ENCODE measurements at places on chromosomes 16 and 17.

DNA sequence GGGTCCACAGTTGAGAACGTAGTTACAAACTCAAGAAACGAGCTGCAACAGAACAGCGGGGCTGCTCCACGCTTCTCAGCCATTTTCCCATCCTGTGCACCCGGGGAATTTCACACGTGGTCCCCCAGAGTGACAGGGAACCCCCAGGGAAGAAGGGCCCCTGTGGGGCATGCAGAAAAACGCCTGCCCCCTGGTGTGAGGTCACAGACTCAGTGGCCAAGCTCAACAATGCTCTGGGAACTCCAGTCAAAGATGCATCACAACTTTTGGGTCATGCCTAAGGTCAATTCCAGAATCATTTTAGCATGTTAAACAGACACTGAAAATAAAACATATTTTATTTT, 115.4 kb downstream of the ZNF778 start:
- peaks cover 33% of the 10 kb centered on the region for H3K4me1 ChIP-seq
- no peaks in the 10 kb centered on the region for H3K27me3 ChIP-seq
- no peak for DNase-seq

DNA sequence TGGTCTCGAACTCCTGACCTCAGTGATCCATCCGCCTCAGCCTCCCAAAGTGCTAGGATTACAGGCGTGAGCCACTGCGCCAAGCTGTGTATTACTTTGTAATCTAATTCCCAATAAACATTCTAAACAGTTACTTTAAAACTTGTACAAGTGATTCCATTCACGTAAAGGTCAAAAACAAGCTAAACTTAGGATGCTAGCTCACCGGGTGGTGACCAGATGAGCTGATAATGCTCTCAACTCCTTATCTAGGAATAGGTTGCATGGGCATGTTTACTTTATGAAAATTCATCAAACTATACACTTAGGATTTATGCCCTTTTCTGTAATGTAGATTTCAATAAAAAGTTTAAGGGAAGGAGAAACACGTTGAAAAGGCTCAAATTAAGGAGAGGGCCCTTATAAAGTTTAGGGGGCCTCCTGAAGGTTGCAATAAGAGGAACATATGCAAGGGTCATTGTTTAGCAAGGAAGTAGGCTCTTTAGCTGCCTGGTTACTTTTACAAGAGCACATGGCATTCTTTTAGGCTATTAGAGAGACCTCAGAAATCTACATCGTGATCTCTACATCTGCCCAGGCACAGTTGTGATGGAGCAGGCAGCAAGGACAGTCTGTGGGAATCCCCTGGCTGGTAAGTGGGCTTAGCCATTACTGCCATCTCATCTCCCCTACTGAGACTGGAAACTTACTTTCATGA, 13.3 kb downstream of the CDR2 start:
- peaks cover 10% of the 10 kb centered on the region for H3K4me1 ChIP-seq
- DNase-seq: no peak
- H3K4me3 ChIP-seq: no peak overlapping the region
- no peaks in the 10 kb centered on the region for H3K27me3 ChIP-seq
- peaks cover 25% of the 10 kb centered on the region for H3K36me3 ChIP-seq

- peak overlapping the region; percentile 18 for H3K27ac ChIP-seq
- H3K4me1 ChIP-seq: peaks cover 16% of the 10 kb centered on the region
- H3K36me3 ChIP-seq: no peaks in the 10 kb centered on the region
- H3K27me3 ChIP-seq: peaks cover 66% of the 10 kb centered on the region
- H3K4me3 ChIP-seq: peak overlapping the region; percentile 69
Observed at GRCh38 chr16:14301169-14302030, 230.3 kb downstream of the MRTFB start.

DNA sequence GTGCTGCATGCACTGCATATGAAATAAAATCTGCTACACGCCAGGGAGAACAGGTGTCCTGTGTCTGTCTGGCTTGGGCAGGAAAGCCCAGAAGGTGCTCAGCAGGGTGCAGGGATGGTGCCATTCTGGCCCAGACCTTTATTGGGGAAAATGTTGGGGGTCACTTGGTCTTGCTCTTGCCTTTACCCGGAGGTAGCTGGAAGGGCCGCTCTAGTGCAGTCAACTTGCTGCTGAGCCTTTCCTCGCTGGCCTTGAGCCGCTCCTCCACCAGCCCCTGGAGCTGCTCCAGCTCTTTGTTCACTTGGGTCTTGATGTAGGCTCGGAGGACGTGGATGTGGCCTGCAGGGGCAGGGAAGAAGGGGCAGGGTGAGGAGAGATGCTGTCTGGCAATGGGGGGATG, 4.5 kb downstream of the CFAP119 start:
- H3K36me3 ChIP-seq: peaks cover 12% of the 10 kb centered on the region
- no peak for DNase-seq
- H3K27ac ChIP-seq: no peak overlapping the region
- no peaks in the 10 kb centered on the region for H3K27me3 ChIP-seq
- peaks cover 9% of the 10 kb centered on the region for H3K4me1 ChIP-seq

- no peak for DNase-seq
- peaks cover 7% of the 10 kb centered on the region for H3K27me3 ChIP-seq
- no peaks in the 10 kb centered on the region for H3K4me1 ChIP-seq
- H3K4me3 ChIP-seq: no peak overlapping the region
- H3K27ac ChIP-seq: no peak overlapping the region
Observed at GRCh38 chr16:82522026-82522425, 104.7 kb upstream of the CDH13 start.

DNA sequence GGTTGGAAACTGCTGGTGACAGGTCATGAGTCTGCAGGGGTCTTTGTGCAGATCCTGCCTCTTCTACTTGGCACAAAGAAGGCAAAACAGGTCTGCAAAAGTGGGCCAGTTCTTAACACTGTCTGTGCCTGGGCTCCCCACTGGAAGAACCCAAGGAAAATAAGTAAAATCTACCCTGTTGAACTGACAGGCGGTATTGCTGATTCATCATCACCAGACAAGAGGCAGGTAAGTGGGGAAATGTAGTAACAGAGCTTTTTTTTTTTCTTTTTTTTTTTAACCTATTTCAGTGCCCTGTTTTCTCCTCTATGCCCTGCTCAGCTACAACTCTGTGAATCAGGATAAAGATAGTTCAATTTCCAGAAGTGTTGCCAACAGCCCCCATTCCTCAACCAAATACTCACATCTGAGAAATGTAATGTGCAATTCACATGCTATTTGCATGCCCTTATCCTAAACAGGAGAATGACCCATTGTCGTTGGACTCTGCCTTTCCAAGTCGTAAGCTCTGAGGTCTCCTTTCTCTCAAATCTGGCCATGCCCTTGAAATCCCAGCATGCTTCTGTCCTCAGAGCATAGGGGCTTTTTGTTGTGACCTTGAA, 237.0 kb downstream of the SOX9 start:
- no peak overlapping the region for H3K4me3 ChIP-seq
- no peaks in the 10 kb centered on the region for H3K27me3 ChIP-seq
- peaks cover 31% of the 10 kb centered on the region for H3K4me1 ChIP-seq
- H3K27ac ChIP-seq: no peak overlapping the region
- peaks cover 2% of the 10 kb centered on the region for H3K36me3 ChIP-seq
- no peak for DNase-seq

GRCh38 chr17:78645421-78646295, 68.5 kb upstream of the DNAH17 start:
- no peaks in the 10 kb centered on the region for H3K27me3 ChIP-seq
- peaks cover 15% of the 10 kb centered on the region for H3K4me1 ChIP-seq
- H3K36me3 ChIP-seq: no peaks in the 10 kb centered on the region
- no peak for DNase-seq
- no peak overlapping the region for H3K4me3 ChIP-seq
- H3K27ac ChIP-seq: no peak overlapping the region

DNA sequence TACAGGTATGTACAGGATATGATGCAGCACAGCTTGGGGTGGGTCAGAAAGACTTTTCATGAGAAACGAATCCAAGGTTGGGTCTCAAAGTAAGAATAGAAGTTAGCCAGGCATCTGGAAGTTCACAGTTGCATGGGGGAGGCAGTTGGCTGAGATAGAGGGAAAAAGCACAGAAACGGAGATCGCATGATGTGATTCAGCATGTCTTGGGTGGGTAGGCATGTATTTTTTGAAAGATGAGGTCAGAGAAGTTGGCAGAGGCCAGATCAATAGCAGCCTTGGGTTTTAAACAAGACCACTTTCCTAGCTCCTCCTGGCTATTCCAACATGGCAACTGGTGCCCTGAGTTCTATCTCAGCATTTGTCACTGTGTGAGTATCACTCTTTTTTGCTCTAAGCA, 67.2 kb downstream of the PCTP start:
- DNase-seq: no peak
- H3K4me3 ChIP-seq: no peak overlapping the region
- no peaks in the 10 kb centered on the region for H3K36me3 ChIP-seq
- peaks cover 1% of the 10 kb centered on the region for H3K4me1 ChIP-seq

- no peaks in the 10 kb centered on the region for H3K4me1 ChIP-seq
- peaks cover 11% of the 10 kb centered on the region for H3K27me3 ChIP-seq
- H3K36me3 ChIP-seq: no peaks in the 10 kb centered on the region
- H3K27ac ChIP-seq: no peak overlapping the region
Observed at GRCh38 chr17:56269556-56270389, 116.5 kb downstream of the ANKFN1 start.

GRCh38 chr17:49434821-49435670, 20.4 kb upstream of the PHB1 start:
- H3K27ac ChIP-seq: no peak overlapping the region
- no peak for DNase-seq
- no peaks in the 10 kb centered on the region for H3K36me3 ChIP-seq
- H3K4me1 ChIP-seq: peaks cover 25% of the 10 kb centered on the region
- peaks cover 34% of the 10 kb centered on the region for H3K27me3 ChIP-seq

DNA sequence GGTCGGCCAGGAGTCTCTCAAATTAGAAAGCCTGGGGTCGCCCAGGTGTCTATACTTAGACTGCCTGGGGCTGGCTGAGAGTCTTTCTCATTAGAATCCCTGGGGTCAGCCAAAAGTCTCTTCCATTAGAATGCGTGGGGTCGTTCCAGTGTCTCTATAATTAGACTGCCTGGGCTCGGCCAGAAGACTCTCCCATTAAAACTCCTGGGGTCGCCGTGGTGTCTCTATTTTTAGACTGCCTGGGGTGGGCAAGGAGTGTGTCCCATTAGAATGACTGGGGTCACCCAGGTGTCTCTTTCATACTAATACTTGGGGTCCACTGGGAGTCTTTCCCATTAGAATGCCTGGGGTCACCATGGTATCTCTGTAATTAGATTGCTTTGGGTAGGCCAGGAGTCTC, 2227.7 kb downstream of the TP53TG3F start:
- H3K36me3 ChIP-seq: no peaks in the 10 kb centered on the region
- H3K4me1 ChIP-seq: no peaks in the 10 kb centered on the region
- DNase-seq: no peak
- H3K27me3 ChIP-seq: no peaks in the 10 kb centered on the region

DNA sequence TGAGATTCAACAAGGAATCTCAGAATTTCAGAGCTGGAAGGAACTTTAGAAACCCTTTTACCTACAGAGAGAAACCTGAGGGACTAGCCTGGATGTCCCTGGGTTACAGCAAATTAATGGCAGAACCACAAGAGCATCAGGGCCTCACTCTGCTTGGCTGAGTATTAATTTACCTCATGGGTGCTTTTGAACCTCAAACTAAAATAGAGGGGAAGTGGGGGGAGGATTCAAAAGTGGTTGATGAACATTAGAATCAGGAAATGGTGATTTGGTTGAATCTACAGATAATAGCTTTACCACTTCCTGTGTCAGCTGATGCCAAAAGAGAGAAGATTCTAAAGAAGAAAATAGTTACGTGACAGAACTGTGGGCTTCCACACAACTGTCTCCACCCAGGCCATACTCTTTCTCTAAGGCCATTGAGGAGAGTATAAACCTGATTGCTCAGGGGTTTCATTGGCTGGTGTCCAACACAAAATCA, 11.3 kb upstream of the SKAP1 start:
- H3K36me3 ChIP-seq: no peaks in the 10 kb centered on the region
- peaks cover 35% of the 10 kb centered on the region for H3K4me1 ChIP-seq
- H3K4me3 ChIP-seq: no peak overlapping the region
- no peak overlapping the region for H3K27ac ChIP-seq
- H3K27me3 ChIP-seq: peaks cover 7% of the 10 kb centered on the region
- DNase-seq: no peak

- H3K4me3 ChIP-seq: peak overlapping the region; percentile 95
- peak; percentile 46 for DNase-seq
Observed at GRCh38 chr16:53435066-53435688, 906 bp downstream of the RBL2 start.

GRCh38 chr17:14746822-14747602, 446.1 kb downstream of the HS3ST3B1 start:
- H3K36me3 ChIP-seq: no peaks in the 10 kb centered on the region
- H3K27me3 ChIP-seq: no peaks in the 10 kb centered on the region
- no peak overlapping the region for H3K4me3 ChIP-seq
- peaks cover 2% of the 10 kb centered on the region for H3K4me1 ChIP-seq

GRCh38 chr16:35431829-35432663, 1972.6 kb downstream of the TP53TG3F start:
- H3K27me3 ChIP-seq: no peaks in the 10 kb centered on the region
- DNase-seq: no peak
- no peak overlapping the region for H3K4me3 ChIP-seq

GRCh38 chr16:11852092-11852809, 909 bp upstream of the RSL1D1 start:
- DNase-seq: no peak
- peak overlapping the region; percentile 99 for H3K27ac ChIP-seq
- no peaks in the 10 kb centered on the region for H3K27me3 ChIP-seq
- H3K36me3 ChIP-seq: peaks cover 5% of the 10 kb centered on the region

DNA sequence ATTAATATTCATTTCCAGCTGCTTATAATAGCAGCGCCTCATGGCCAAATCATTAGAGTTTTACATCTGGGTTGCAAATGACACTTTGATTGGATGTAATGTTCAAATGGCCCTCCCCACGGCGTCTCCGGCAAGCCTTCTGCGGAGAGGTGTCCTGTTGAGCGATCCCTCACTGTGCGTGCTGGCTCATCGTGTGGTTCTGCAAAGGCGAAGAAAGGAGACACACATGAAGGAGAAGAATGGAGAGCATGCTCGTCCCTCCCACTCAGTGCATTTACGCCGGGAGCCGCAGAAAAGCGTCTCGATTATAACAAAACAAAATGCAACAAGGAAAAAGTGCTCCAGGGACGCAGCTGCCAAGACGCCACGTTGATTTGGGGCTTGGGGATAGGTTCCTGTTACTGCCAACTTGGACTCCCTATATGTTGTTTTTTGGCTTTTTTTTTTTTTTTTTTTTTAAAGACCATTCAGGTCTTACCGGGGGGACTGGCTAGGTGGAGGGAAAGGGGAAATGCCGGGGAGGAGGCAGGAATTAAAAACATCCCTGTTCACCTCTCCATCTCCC, 117.6 kb downstream of the C16orf78 start:
- DNase-seq: no peak
- H3K4me3 ChIP-seq: no peak overlapping the region
- peaks cover 3% of the 10 kb centered on the region for H3K27me3 ChIP-seq
- H3K27ac ChIP-seq: no peak overlapping the region
- H3K4me1 ChIP-seq: peaks cover 2% of the 10 kb centered on the region
- H3K36me3 ChIP-seq: no peaks in the 10 kb centered on the region

GRCh38 chr17:82116246-82116645, 18.2 kb upstream of the FASN start:
- peaks cover 5% of the 10 kb centered on the region for H3K36me3 ChIP-seq
- H3K4me1 ChIP-seq: peaks cover 23% of the 10 kb centered on the region
- H3K27me3 ChIP-seq: no peaks in the 10 kb centered on the region
- H3K27ac ChIP-seq: no peak overlapping the region

DNA sequence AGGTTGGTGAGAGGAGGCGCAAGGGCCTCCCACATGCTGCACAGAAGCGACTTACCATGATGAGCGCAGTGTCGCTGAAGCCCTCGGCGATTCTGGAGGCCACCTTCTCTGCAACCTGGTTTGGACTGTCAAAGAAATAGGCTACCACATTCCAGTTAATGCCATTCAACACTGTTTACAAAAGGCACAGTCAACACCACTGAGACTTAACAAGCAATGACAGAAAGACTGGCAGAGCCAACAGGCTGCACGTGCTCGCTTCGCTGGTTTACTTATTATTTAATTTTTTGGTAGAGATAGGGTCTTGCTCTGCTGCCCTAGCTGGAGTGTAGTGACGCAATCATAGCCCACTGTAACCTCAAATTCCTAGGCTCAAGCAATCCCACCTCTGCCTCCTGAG, 18.2 kb downstream of the EMC8 start:
- H3K4me3 ChIP-seq: no peak overlapping the region
- no peaks in the 10 kb centered on the region for H3K4me1 ChIP-seq
- peaks cover 29% of the 10 kb centered on the region for H3K36me3 ChIP-seq
